ENCODE measurements at places on chromosomes 3 and 15. TPM values are rescaled to one million over a fixed set of nuclear protein-coding genes. Genes with fewer than 3 reads are reported as not detected.

The MFAP1 gene
- total RNA-seq: 24.1 TPM

- no peak for DNase-seq
Measured at GRCh38 chr3:21662403-21662802, 88.6 kb downstream of the ZNF385D start.

GRCh38 chr3:72426618-72427397, 421.4 kb downstream of the SHQ1 start:
- no peak for DNase-seq

The GABRA5 gene
- total RNA-seq: 0.43 TPM

The CPNE9 gene
- total RNA-seq: not detected

The ACTC1 gene
- total RNA-seq: not detected

Measured in epithelial cell of proximal tubule (primary cell).